ENCODE measurements at places on chromosomes 6 and 20.

GRCh38 chr6:47414423-47415167, 63.0 kb upstream of the CD2AP start:
- DNase-seq, result no peak

- no peak for DNase-seq
These were observed 4.9 kb upstream of the UBE2J1 start for GRCh38 chr6:89357390-89357789.

DNA sequence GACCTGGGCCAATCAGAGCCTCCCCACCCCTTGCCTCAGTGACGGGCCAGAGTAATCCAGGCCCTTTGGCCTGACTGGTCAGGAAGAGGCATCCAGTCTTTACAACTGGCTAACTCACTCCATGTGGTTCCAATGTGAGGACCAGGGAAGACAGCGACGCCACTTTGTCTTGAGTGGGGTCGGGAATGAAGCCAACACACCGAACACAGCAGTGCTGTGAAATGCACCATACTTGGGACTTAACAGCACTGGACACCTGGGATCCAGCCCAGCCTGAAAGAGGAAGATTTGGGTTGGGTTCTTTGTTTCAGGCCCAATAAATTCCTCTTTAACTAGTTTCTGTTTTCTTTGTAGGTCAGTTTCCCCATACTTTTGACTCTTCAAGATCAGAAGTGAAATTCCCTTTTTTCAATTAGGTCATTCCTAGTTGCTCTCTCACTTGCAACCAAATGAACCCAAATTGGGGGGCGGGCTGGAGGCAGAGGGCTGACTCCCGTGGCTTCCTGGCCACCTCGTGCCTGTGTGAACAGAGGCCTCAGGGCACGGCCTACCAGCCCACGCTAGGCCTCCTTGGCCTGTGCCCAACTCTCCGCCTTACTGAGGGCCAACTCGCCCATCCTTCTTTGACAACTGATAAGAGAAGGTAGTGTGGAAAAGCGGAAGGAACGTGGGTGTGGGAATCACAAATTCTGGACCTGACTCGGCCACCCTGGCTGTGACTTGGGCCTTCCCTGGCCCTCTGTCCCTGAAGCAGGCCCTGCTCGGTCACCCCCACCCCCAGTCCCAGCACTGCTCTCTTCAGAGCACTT, 17.1 kb downstream of the SULF2 start:
- DNase-seq, result no peak

DNA sequence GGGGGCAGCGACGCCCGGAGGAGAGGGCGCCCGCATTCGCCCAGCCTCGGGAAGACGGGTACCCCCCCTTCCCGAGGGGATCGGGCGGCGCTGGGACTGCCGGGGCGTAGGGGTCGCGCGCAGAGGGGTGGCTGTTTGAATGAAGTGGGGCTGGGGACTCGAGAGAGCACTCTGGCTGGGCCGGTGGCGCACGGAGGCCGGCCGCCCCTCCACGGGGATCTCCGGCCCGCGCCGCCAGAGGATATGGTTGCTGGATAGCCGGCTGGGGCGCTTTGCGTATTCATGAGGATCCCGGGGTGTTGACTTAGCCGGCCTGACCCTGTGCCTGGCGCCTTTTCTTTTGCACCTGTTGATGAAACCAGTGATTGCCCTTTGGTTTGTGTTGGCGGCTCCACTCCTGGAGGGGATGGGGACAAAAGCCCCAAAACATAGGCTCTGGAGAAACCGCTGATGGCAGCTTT, 469 bp downstream of the SYNJ2 start:
- DNase-seq, result no peak

DNA sequence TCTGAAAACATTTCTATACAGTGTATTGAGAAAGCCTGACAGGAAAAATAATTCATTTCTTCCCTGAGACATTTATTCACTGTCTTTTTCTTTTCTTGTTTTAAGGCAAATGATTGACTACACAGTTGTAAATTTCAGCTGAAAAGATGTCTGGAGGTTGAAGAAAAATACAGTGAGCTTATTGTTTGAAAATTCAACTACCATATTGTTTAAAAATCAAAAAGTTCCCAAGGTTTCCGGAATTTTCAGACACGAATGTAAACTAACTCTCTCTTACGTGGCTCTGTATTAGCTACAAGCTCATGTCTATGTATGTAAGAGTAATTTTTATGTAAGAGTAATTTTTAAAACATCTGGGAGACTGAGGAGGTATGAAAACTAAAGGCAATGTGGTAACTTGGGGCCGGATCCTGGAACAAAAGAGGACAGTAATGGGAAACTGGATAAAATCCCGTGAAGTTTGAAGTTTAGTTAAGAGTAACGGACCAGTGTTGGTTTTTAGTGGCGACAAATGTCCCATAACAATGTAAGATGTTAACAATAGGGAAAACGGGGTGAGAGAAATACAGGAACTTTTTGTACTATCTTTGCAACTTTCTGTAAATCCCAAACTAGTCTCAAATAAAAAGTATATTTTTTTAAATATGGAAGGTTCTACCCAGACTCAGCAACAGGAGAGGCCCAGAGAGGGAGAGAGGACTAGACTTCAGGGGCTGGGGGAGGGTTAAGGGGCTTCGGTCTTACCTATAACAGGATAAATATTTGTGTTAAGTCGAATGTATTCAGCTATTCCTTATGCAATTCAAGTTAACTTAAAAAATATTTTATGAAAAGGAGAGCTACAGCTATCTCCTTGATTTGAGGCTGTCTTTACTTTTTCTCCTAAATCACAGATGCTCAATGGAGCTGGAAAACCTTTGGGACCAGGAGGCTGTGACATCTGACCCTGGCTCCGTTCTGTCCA, 1.3 kb downstream of the PTGIS start:
- DNase-seq, result no peak

DNA sequence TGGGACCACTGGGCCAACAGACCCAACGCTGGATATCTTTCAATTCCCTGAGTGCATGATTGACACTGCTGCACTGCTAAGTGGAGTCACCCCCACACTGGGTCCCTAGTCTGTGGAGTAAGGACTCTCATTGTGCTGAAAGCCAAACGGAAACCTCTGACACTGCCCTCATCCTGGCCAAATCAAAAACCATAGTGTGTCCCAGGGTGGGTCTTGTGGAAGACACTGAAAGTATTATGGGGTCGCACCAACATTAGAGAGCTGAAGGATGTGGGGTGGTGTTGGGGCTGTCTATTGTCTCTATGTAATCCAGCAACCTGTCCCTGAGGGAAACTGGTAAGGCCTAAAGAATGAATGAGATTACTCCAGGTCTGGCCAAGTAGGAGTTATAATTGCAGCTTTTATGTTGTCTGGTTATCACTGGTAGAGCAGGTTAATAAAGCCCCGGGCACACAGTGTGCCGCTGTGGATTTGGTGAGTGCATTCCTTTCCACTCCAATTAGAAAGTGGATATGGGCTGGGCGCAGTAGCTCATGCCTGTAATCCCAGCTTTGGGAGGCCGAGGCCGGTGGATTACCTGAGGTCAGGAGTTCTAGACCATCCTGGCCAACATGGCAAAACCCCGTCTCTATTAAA, 57.9 kb downstream of the HLA-A start:
- no peak for DNase-seq

DNA sequence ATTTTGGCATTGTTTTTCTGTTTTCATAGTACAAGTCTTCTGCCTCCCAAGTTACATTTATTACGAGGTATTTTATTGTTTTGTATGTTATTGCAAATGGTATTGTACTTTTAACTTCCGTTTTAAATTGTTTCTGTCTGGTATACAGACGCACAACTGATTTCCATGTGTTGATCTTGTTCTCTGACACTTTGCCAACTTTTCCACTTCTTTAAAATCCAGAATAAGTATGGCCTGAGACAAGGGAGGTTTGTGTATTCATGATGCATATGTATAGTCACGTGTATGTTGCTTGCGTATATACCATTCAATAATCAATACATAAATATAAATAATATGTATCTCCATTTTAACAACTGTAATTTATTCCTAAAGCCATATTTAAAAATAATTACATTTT, 41.2 kb downstream of the THBS2 start:
- DNase-seq, result no peak

DNA sequence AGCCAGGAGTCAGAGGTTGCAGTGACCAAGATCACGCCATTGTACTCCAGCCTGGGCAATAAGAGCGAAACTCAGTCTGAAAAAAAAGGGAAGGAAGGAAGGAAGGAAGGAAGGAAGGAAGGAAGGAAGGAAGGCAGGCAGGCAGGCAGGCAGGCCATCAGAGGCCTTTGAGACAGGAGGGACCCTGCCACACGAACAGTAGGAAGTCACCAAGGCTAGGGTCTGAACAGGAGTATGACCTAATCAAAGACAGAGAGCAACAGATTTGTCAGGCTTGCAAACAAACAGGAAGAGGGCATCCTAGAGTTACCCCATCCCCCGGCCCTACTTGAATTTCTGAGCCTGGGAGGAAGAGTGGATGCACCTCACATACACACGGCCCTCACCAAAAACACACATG, 67.1 kb downstream of the FGD2 start:
- no peak for DNase-seq

DNA sequence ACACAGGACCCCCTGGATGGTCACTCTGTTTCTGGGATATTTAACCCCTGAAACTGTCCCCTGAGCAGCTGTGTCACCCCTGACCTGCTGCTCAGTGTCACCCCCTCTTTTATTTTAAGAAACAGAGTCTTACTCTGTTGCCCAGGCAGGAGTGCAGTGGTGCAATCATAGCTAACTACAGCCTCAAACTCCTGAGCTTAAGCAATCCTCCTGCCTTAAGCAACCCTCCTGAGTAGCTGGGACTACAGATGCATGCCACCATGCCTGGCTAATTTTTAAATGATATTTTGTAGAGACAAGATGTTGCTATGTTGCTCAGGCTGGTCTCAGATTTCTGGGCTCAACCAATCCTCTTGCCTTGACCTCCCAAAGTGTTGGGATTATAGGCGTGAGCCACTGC, 21.5 kb upstream of the GTSF1L start:
- DNase-seq, result no peak

GRCh38 chr6:26475823-26476729, 18.3 kb downstream of the BTN2A1 start:
- DNase-seq, result no peak

GRCh38 chr6:23589811-23590210, 536.2 kb upstream of the NRSN1 start:
- no peak for DNase-seq

DNA sequence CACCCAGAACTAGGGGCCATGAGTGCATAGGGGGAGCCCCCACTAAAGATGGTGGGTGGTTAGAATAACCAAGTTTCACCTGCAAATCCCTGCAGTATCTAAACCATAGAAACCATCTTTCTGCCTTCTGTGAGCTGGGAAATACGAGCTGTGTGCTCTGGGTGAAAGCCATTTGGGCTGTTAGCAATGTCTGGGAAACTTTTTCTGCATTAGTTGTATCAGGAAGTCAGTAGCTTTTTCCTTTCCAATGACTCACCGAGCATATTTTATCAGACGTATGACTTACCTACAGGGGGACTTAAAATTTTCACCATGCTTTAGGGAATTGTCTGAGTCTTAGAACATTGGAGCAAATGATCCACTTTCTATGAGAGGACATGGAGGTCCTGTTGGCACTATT, 584.0 kb downstream of the QKI start:
- DNase-seq, result no peak

DNA sequence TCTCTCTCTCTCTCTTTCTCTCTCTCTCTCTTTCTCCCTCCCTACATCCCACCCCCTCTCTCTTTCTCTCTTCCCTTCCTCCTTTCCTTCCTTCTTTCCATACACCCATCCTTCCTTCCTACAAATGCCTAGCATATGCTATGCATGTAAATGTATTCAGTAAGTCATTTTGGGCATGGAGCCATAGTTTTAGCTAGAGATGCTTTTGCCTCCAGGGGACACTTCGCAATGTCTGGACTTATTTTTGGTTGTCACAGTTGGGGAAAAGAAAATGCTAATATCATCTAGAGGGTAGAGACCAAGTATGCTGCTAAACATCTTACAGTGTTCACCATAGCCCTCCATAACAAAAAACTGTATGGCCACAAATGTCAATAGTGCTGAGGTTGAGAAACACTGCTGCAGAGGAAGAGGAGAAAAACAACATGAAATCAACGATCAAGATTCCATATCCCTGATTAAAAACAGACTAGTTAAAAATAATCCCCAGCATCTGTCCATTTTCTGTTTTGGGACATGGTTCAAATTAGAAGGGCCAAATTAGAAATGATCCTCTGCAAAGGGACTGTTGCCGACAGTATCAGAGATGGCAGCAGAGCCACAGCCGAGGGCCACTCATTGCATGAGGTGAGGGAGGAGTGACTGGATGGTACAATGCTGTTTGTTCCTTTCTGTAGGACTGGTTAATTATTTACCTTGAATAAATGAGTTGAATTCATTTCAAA, 152.7 kb downstream of the SH3BGRL2 start:
- no peak for DNase-seq

DNA sequence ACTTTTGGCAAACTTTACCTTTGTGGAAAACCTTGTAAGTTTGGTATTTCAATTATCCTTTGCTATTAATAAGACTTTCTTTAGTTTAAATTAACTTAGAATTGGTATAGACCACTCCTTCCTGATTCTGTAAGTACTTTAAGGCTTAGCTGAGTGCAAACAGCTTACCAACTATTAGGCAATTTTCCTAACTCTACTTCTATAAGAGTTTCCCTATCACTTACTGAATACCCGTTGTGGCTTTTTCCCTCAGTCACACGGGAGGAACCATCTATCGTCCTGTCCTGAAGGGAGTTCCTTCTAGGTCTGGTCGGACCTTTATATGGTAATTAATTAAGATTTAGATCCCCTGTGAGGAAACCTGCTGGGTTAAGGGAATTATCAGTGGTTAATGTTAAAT, 9.6 kb downstream of the SLC35A1 start:
- no peak for DNase-seq

GRCh38 chr6:126429866-126430265, 90.0 kb downstream of the CENPW start:
- DNase-seq, result no peak

DNA sequence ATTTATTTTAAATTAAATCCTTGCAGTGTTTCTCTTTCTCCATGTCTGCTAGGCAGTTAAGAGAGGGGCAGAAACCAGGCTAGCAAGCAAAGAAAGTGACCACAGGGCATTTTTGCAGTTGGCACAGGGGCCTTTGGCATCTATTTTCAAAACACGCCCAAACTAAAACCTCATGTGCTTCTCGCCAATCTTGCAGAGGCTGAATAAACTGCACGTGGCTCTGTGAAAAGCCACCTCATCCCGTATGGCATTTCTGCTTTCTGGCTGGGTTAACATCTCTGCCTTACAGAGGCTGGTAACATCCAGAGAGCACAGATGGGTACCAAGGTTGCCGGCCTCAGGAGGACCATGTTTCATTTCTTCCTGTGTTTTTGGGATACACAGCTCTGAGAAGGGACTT, 54.6 kb downstream of the GJA10 start:
- DNase-seq, result no peak

GRCh38 chr20:22180244-22180643, 404.1 kb downstream of the FOXA2 start:
- no peak for DNase-seq

- DNase-seq, result no peak
These were observed 49.2 kb downstream of the KHDC1L start for GRCh38 chr6:73176057-73176456.

GRCh38 chr6:3770023-3770720, 18.7 kb upstream of the PXDC1 start:
- DNase-seq, result no peak

GRCh38 chr6:97440590-97441176, 157.7 kb upstream of the MMS22L start:
- no peak for DNase-seq

Data from activated T-cell treated with anti-CD3 and anti-CD28 coated beads for 24 hours (primary cell).